ENCODE measurements at places on chromosomes 3 and 15.
A peak's percentile ranks its signal among the peaks of the same experiment; 100 is the strongest.

- no peak for DNase-seq
These were observed 882 bp downstream of the JMJD7 start for GRCh38 chr15:41828807-41829141.

- no peak for DNase-seq
These were observed 229.4 kb downstream of the FEZF2 start for GRCh38 chr3:62143843-62144450.

- no peak for DNase-seq
These were observed 469.4 kb upstream of the ATP11B start for GRCh38 chr3:182323898-182324297.

DNA sequence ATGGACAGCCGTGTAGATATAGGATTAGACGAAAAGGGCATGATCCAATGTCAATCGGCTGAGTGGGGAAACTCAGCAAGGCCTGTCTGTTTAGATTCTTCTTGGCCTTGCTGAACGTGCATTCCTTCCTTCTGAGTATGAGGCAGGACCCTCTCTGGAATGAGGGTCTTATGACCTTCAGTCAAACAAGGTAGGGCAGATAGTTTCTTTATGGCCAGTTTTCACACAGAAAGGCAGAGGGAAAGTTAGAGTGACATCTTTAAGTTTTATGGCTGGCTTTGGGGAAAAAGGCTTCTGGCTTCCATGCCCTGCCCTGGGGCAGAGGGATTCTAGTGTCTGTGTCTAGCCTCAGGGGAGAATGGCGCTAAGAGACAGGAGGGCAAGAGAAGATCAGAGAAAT lies 29.7 kb downstream of the ARNT2 start:
- DNase-seq: no peak

DNA sequence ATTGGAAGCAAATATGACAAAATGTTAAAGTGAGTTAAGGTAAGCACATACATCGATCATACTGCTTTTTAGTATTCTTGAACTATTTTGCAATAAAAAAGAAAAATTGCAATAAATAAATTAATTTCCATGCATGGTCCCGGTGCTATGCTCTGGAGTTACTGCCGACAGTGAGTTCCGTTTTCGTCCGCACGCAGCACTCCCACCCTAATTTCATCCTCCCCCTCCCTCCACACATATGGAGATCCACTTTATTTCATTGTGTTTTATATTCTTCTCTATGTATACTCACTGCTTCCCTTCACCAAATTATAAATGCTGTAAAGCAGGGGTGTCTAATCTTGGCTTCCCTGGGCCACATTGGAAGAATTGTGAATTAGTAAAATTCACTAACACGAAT lies 247.3 kb downstream of the THSD4 start:
- DNase-seq: no peak

GRCh38 chr3:49707113-49707480 lies 12.4 kb downstream of the AMIGO3 start:
- no peak for DNase-seq

DNA sequence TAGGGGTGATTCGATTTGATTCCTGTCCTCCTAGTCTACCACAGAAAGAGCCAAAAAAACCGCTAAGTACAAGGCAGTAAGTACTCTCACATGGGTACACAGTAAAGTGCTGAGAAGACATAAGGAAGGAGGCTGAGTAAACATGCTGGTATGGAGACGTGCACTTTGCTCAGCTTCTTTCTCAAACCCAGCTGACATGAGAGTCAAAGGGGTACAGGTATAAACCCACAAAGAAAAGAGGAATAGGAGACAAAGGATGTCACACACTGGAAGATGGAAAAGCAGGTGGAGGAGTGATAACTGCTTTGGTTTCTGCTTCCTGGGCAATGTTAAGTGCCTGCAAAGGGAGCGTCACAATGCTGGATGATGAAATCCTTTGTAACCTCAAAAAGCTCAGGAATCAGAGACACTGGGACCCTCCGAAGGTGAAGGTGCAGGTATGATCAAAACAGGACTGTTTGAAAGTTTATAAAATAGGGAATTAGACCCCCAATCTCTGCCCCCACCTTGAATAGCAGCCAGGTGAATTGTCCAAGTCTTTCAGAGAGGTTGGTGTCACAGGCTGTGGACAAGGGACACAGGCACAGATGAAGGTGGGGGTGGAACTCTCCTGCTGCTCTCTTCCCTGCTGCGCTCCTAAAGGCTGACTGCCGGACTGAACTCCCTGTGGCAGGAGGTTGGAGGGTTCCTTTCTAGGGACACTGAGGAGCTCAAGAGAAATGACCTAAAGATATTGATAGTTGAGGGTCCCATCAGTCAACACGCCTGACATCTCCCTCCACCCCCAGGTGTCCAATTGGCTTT lies 101.8 kb downstream of the RAB11A start:
- no peak for DNase-seq

GRCh38 chr15:19956124-19956796 lies 585.3 kb downstream of the GOLGA6L6 start:
- no peak for DNase-seq

GRCh38 chr3:98568402-98568801 lies 25.0 kb downstream of the CPOX start:
- no peak for DNase-seq

DNA sequence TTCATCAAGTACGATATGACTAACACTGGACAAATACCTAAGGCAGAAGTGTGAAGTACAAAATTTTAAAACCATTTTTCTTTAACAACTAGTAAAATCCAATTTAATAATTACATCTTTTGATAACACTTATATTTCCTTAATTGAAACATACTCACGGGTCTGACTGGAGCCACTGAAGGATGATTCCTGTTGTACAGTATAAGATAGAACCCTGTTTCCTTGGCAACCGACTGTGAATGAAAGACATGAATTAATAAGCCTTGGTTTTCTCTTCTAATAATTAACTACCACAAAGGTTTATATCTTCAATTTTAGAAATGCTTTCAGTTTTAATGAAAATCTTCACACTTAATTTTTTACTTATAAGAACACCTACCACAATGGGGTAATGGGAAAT lies 19.4 kb downstream of the DHX36 start:
- DNase-seq: no peak

GRCh38 chr3:8724108-8724752 lies 9.4 kb upstream of the CAV3 start:
- no peak for DNase-seq

DNA sequence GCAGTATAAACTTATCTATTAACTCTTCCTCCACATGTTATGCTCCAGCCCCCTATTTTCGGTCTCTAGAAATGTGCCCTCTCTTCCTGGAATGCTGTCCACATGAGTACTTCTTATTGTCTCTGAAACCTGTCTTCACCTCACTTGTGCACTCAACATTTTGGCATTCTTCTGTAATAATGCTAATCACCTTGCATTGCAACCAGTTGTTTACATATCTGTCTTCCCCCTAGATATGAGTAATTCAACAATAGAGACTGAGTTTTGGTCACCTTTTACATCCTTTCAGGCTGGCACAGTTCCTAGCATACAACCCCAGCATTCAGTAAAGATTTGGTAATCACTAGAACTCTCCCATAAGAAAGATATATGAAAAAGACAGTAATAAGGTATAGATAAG lies 17.2 kb downstream of the CCDC80 start:
- DNase-seq: no peak

DNA sequence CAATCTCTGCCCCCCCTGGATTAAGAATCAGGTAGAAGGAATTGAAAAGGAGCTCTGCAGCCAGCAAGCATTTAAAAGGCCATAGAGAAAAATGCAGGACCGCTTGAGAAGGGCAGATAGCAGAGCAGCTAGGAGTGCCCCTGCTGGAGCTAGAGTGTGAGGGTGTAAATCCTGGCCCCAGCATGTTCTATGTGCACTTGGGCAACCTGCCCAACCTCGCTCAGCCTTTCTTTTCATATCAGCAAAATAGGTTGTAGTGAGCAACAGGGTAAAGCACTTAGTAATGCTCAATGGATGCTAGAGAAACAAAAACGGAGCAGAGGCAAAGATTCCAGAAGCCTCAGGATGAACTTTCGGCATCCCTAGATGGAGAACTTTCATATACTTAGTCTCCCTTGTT lies 25.0 kb upstream of the THBS1 start:
- DNase-seq: no peak

GRCh38 chr15:80072285-80072994 lies 13.0 kb downstream of the ZFAND6 start:
- peak; percentile 81 for DNase-seq

DNA sequence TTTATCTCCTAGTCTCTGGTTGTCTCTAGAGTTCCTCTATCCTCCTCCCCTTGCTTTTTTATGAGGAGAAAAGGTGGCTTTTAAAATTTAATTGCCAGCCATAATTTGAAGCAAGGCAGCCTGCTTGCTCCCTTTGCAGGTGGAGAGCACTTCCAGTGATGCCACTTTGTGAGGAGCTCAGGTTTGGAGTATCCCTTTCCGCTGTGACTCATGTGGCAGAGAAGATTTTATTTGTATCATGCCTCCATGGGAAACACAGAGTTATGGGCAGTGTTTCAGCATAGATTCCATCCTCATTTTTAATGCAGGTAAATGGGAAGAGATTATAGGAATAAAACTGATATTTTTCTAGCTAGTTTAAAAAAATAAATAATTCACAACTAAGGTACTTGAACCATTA lies 7.0 kb downstream of the PPM1L start:
- DNase-seq: no peak

DNA sequence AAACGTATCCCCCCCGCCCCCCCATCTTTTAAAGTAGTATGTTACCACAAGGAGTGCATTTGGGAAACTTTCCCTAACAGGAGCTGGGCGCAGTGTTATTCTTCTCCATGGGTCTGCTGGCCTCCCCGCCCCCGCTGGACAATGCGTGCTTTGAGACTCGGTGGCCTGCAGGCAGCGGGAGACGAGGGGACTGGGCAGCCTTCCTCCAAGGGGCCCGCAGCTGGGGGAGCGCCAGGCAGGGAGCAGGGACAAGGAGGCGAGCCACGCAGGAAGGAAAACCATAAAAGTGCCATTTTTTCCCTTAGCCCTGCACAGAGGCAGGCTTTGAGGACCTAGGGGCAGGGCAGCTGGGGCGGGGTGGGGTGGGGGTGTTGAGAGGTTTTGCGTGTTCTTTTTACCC lies 14.1 kb downstream of the SOX2 start:
- no peak for DNase-seq

- no peak for DNase-seq
These were observed 25.7 kb downstream of the ACKR4 start for GRCh38 chr3:132622761-132623160.

DNA sequence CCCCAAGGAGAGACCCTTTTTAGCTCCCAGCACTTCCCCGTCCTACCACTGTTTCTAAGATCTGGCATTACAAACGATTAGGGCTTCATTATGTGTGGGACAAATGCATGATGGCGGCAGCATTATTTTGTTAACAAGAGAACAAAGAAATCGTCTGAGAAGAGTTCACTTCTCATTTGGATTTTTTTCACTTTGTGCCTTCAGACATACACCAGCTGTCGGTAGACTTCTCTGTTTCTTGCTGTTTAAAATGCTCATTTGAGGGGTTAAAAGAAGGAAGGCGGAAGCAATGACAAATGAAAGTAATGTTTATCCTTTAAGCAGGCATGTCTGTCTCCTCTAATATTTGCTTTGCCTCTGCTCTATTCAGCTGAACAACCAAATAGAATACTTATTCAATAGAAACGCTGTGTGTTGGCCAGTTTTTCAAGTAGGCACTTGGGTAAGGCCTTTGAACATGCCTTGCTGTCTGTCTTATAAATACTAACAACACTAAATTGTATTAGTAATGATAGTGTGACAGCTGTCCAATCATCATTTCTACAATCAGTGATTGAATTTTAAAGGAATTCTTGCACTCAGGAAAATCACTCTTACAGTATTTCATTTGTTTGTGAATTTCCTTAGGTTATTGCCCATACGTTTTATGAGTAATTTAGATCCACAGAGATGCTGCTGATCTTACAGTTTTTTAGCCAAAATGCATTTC lies 382.4 kb downstream of the IL5RA start:
- no peak for DNase-seq

- DNase-seq: no peak
These were observed 26.9 kb downstream of the MAP1A start for GRCh38 chr15:43544266-43544665.

DNA sequence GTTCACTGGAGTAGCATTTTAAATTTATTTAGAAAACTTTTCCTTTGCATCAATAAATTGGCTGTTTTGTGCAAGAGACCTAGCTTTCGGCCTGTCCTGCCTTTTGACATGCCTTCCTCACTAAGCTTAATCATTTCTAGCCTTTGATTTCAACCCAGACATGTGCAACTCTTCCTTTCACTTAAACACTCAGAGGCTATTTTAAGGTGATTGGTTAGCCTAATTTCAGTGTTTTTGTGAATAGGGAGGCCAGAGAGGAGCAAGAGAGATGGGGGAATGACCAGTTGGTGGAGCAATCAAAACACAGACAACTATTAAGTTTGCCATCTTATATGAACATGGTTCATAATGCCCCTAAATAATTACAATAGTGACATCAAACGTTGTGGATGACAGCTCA lies 333.4 kb downstream of the SLC9A9 start:
- no peak for DNase-seq

DNA sequence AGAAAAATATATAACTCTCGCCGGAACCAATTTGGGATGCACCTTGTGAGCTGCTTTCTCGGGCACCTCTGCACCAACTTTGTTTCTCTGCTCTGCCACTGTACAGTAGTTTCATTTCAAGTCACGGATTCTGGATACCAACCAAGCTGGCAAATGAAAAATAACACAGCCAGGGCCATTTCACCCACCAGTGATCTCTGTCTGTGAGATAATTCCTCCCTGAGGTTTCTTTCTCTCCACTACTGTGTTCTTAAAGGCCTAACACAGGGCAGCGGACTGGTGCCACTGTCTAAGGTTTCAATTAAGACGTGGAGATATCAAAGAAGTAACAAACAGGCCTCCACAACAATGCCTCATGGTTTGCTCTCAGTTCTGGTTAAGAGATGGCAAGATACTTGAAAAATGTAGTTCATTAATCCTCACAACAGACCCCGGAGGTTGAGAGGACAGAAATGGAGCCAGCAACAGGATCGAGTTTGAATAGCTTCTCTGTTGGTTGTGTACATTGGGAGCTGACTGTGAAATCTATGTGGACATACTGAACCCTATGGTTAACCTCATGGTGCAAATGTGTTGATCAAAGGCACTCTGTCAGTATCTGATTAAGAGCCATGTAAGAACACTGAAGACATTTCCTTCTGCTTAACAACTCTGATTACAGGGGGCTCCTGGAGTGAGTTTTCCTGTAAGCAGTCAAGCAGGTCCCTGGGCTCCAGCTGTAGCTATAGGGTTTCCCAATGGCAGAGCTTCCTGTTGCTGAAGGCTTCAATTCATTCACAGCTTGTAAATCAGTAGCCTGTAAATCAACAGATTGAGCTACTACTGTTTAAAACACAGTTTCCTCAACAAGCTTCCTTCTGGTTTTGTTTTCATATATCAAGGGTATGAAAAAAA lies 470.5 kb downstream of the EPHA3 start:
- DNase-seq: no peak
